Stimulated activated naive CD8-positive, alpha-beta T cell treated with anti-CD3 and anti-CD28 coated beads, Interleukin-15, amount 100 ng/mL, for 72 hours (primary cell): ENCODE measurements at places on chromosomes 1 and 21.
A peak's percentile ranks its signal among the peaks of the same experiment; 100 is the strongest.

- peak; percentile 3 for DNase-seq
Measured at GRCh38 chr1:19974822-19975416, 4.5 kb downstream of the PLA2G2A start.

GRCh38 chr1:222290866-222291265 is 257.0 kb downstream of the HHIPL2 start:
- no peak for DNase-seq

GRCh38 chr1:177927021-177927596 is 42.7 kb downstream of the SEC16B start:
- no peak for DNase-seq

- DNase-seq, result peak; percentile 51
Measured at GRCh38 chr1:150578272-150579109, 919 bp downstream of the MCL1 start.

DNA sequence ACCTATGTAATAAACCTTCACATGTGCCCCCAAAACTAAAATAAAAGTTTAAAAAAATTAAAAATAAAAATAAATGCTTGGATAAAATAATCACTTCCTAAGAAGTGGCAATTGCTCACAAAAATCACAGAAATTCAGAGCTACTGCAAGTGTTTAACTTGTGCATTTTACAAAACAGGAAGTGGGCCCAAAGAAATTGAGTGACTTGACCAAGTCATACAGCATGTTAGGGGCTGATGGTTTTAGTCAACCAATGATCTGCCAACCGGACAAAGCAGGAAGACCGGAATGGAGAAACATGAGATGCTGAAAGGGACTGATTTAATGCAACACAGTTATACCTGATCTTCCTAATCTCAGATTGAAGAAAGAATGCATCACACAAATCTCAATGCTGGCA is 96.5 kb downstream of the SMYD2 start:
- no peak for DNase-seq

GRCh38 chr1:31848381-31848897 is 32.6 kb upstream of the SPOCD1 start:
- peak; percentile 39 for DNase-seq

GRCh38 chr1:171784784-171785183 is 3.3 kb downstream of the METTL13 start:
- DNase-seq, result no peak
